ENCODE measurements at places on chromosomes 1 and 21.
A peak's percentile ranks its signal among the peaks of the same experiment; 100 is the strongest.

DNA sequence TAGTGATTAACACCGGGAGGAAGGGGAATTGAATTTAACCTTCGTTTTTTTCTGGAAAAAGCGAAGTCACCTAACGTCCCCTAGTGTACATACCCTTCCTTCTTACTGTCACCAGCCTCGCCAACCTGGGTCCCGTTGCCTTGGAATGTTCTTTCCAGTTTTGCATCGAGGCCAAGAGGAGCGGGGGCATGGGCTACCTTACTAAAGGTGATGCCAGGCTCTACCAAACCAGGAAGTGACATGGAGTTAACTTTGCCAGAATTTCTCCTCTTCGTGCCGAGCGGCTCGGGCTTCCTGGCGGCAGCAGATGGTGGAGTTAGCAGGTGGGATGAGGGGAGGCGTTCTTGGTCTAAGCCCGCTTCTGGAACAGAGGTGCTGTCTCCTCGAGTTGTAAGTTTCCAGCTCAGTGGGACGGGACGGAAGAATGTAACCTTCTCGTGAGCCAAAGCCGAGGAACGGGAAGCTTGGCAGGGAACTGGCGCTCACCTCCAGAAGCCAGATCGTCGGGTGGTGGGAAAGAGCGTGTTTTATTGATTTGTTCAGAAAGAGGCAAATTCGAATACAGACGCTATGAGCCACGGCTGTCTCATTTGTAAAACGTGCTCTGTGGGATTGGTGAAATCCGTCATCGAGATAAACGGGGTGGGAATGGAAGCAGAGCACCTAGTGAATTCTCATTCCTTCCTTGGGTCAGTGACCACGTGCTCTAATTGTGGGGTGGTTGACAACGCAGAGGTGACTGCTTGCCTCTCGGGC, 486 bp downstream of the NIPAL3 start:
- no peak for DNase-seq

DNA sequence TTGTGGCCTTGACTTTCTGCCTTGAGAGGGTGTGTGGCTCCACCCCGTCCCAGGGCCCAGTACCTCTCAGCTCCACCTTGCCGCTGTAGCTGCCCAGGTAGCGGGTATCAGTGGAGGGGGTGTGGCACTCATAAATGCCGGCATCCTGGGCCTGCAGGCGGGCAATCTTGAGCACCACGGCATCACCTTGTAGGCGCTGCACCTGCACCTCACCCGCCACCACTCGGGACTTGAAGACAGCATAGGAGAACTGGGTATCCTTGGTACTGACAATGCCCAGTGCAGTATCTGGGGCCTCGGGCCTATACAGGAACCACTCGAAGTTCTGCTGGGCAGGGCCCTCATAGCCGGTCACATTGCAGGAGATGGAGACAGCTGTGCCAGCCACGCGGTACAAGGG, 3.6 kb downstream of the IGSF8 start:
- no peak for DNase-seq

- DNase-seq: no peak
These were observed 152.1 kb upstream of the USP24 start for GRCh38 chr1:55367273-55367672.

DNA sequence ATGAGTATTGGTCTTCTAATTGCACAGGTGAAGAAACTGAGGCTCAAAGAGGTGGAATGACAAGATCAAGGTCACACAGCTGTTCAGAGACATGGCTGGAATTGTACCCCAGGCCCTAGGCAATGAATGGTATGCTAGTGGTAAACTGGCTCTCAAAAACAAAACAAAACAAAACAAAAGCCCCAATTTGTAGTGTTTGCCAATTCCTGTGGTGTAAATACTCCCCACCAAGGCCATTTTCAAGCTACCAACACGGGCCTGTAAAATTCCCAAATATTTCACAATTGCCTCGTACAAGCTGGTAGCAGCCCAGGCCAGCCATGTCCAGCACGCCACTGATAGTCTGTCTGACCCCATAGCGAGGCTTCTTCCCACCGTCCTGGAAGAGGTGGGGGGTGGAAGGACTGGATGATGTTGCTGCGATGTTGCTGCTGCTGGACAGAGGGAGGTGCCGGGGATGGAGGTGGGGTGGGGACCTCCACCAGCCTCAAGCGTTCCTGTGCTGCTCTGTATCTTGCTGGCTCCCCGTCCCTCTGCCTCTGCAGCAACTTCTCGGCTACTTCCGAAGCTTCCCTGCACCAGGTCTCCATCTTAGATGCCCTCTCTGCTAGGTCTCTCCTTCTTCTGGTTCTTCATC, 62.2 kb upstream of the RUNX3 start:
- DNase-seq: no peak

DNA sequence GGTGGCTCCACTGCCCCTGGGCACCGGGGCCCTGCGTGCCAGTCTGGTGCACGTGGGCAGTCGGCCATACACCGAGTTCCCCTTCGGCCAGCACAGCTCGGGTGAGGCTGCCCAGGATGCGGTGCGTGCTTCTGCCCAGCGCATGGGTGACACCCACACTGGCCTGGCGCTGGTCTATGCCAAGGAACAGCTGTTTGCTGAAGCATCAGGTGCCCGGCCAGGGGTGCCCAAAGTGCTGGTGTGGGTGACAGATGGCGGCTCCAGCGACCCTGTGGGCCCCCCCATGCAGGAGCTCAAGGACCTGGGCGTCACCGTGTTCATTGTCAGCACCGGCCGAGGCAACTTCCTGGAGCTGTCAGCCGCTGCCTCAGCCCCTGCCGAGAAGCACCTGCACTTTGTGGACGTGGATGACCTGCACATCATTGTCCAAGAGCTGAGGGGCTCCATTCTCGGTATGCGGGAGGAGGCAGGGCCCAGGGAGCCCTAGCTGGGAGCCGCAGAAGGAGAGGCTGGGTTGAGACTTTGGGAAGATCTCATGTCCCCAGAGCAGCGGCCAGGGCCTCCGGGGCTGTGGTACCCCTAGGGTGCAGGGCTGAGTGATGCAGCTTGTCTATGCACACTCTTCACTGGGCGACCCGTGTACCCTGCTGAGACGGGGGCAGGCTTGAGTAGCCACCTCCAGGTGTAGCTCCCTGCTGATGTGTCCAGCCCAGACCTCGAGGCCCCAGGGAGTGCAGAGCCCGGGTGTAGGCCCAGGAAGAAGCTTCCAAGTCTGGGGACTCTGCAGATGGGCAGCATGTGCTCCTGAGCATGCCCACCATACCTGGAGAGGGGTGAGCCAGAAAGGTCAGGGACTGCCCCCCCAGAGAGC, 1.8 kb downstream of the VWA1 start:
- no peak for DNase-seq

- DNase-seq: no peak
These were observed 40.5 kb downstream of the ASH1L start for GRCh38 chr1:155522069-155522468.

- DNase-seq: no peak
These were observed 2.2 kb upstream of the KRTAP10-12 start for GRCh38 chr21:44694776-44695175.

- DNase-seq: no peak
These were observed 44.5 kb downstream of the HIVEP3 start for GRCh38 chr1:41874151-41874719.

GRCh38 chr1:221089803-221090202, 210.6 kb downstream of the HLX start:
- no peak for DNase-seq

DNA sequence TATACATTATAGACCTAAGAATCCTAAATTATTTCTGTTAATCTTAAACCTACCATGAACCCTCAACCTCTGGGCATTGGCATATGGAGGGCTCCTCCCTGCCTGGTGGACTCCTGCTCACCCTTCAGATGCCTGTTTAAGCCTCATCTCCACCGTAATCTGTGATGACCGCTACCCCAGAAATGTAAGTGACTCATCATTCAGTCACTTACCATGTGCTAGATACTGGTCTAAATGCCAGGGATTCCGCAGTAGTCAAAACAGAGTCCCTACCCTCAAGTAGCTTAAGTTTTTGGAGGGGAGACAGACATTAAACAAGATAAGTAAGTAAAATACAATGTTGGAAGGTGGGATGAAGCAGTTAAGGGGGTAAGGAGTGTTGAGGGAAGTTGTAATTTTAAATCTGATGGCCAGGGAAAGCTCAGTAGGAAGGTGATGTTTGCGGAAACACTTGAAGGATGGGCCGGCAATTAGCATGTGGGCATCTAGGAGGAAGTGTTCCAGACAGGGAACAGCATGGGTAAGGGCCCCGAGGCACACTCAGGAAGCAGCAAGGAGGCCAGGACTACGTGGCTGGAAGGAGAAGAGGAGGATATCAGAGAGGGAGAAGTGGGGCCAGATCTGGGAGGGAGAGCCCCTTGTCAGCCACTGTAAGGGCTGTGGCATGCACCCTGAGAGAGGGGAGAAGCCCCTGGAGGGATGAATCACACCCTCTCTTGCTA, 141.7 kb upstream of the HOOK1 start:
- no peak for DNase-seq

- DNase-seq: no peak
These were observed 79.1 kb upstream of the PLPPR4 start for GRCh38 chr1:99185196-99185595.

DNA sequence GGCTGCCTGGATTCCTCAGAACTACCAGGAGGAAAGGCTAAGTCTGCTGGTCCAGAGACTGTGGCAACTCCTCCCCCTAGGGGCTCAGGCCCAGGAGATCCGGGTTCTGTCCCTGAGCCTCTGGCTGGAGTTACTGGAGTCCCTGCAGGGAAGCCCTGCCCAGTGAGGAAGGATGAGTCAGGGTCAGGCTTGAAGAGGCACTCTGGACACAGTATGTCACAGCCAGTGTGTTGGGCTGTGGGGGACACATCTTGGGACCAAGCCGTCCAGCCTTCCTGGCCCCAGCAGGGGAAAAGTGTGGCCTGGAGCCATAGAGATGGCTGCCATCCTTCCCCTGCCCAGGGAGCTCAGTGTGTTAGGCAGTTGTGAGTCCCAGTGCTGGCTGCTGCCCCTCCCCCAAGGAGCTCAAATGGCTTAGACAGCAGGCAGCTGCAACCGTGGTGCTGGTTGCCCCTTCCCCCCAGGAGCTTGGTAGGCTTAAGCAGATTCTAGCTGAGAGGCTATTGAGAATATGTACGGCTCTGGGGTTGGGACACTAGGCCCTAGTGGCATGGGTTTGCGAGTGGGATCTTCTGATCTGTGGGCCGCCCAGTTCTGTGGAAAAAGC, 28.2 kb upstream of the RABGAP1L start:
- no peak for DNase-seq

GRCh38 chr1:77100875-77101274, 118.4 kb downstream of the PIGK start:
- DNase-seq: no peak

DNA sequence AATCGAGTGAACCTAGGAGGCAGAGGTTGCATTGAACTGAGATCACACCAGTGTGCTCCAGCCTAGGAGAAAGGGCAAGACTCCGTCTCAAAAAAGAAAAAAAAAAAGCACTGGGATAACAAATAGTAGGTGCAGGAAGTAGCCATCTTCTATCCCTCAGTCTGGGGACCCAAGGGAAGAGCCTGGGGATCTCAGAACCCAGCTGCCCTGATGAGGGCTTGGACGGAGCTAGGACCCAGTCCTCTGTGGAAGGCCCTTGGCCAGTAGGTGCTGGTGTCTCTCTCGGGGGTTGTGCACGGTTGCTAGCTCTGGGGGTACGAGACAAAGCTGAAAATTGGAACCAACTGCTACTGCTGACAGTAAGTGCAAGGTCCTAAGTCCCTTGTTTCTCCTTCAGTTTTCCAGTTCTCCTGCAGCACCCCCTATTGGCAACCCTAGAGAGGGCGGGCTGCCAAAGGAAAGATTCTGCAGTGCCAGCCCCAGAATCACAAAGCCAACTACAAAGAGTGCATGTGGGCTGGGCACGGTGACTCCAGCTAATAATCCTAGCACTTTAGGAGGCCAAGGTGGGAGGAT, 57.6 kb upstream of the KIF1B start:
- DNase-seq: peak; percentile 51

DNA sequence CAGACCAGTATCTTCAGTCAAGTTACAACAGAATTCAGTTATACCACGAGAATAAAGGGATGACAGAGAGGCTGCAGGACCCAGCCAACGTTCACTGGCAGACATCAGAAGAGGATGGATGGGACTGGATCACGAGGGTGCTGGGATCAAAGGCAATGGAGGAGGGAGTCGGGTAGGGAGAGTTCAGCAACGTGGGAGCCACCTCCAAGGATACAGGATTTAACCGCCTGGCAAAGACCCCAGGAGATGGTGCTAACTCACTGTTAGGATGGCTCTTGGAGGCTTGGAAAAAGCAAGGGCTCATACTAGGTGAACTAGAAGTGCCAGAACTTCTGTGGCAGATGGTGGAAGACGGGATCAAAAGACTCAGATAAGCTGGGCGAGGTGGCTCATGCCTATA, 99.1 kb upstream of the DISP3 start:
- DNase-seq: no peak

- DNase-seq: no peak
These were observed 148.1 kb upstream of the RUNX1 start for GRCh38 chr21:35197191-35197590.

DNA sequence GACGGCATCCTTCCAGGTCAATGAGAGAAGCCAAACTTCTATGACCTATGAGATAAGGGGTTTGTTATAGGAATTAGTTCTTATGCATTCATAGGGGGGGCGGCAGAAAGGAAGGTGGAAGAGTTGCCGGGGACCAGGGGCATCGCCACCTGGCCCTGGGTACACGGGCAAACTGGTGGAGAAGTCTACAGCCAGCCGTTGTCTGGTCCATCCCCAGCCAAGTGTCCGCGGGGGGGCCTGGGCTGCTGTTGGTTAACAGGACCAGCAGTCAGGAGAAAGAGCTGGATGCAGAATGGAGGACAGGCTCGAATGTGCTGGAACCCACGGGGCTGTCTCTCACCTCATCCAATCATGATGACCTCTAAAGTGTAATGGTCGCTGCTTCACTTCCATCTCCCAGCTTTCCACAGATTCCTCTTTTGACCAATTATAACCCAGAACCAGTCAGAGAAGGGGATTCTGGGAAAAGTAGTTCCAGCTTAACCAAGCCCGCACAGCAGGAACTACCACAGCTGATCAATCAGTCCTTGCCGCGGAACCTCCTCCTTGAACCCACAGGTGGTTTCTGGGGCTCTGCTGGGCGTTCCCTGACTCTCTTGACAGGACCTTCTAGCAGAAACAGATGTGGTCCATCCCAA, 17.8 kb downstream of the TMEM51 start:
- no peak for DNase-seq

GRCh38 chr1:41241354-41241748, 755 bp downstream of the SCMH1 start:
- no peak for DNase-seq

- DNase-seq: no peak
These were observed 153.7 kb downstream of the ELAVL4 start for GRCh38 chr1:50262436-50262835.

- peak; percentile 59 for DNase-seq
These were observed 17.6 kb downstream of the PBX1 start for GRCh38 chr1:164576291-164577271.

- DNase-seq: no peak
These were observed 7.0 kb downstream of the LRRC71 start for GRCh38 chr1:156927215-156928042.

GRCh38 chr1:21241771-21242581, 48.3 kb downstream of the ECE1 start:
- DNase-seq: no peak

Data from nucleus accumbens (tissue), 56 donors.